ENCODE measurements at places on chromosomes 3 and 15.

DNA sequence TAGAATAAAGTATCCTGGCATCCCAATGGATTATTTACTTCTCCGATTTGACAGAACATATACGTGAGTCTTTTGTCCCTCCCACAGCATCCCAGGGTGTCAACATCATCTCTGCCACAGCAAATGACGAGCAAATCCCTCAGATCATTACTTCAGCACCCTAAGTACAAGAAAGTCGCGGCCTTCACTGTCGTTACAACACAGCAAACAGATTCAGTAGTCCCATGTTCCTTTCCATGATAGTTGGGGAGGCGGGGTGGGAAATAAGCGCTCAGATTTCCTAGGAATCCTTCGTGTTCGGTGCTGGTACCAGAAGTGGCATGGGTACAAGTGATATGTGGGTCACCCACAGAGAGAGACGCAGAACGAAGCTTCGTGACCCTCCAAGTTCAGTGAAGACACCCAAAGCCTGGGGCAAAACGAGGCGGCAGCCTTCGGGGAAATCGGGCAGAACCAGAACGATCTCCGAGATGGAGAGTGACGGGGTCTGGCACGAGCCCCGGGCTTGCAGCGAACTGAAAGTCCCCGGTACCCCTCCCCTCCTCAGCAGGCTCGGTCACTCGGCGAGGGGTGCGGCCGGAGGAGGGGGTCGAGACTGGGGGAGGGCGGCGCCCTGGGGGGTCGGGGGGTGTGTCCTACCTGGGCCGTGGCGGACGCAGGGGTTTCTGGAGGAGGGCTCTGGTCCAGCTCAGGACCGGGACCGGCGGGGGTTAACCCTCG, 619 bp downstream of the TTBK2 start:
- no peak for DNase-seq

- DNase-seq = no peak
These were observed 16.5 kb downstream of the EMC3 start for GRCh38 chr3:9970020-9970652.

- no peak for DNase-seq
These were observed 84.6 kb upstream of the DCBLD2 start for GRCh38 chr3:98986073-98986472.

DNA sequence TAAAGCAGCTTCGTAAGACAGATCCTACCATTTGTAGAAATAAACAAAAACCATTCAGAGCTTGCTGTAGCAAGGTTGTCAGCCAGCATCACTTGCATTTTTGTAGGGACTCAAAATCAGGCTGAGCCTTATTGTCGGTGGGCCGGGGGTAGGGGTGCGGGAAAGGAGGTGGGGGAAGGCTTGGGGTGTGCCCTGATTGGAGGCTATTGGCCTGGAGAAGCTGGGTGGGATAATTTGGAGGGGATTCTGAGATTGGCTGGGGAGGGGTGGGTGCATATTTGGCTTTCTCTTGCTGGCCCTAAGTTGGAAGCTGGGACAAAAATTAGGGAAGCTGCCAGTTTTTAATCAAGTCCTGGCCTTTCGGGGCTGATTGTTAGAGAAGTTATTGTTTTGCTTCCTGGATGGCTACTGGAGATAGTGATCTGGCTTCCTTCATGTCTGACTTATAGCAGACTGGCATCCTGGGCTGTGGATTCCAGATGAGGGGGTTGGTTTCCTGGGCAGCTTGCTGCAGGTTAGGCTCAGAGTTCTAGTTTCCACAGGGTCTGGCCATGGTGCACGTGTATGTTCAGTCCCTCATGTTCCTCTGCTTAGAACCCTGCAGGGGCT, 22.8 kb downstream of the STOML1 start:
- DNase-seq = no peak

GRCh38 chr3:54235998-54236397, 113.6 kb downstream of the CACNA2D3 start:
- no peak for DNase-seq

DNA sequence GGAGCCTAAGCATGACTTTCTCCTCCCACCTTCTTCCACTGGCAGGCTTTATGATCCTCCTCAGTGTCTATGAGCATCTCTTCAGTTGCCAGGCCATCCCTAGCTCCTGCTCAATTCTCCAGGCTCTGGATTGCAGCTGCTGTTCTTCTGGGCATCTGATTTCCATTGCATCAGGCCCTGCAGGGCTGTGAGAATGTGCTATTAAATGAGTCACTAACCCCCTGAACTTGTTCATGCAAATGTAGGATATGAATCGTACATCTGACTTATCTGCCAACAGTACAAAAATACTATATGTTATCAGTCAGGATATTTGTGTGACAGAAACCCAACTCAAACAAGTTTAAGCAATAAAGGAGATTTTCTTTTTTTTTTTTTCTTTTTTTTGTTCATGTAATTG, 11.9 kb downstream of the GPR176 start:
- no peak for DNase-seq
